Activated T-cell treated with anti-CD3 and anti-CD28 coated beads for 24 hours (primary cell): ENCODE measurements at places on chromosomes 12 and 14.

DNA sequence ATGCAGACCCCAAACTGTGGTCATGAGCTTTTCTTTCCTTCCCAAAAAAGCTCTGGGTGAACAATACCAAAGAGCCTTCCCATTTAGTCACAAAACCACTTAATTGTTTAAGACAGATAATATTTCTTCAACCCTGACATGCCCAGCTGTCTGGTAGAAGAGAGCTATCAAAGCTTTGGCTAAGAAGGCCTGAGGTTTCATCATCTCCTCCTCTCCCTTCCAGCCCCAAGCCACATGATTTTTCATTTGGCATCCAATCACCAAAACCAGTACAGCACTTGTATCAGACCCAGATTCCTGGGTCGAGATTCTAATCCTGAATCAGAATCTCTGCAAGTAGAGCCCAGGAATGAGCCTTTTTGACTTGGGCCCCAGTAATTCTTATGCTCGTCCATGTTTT lies 199.6 kb upstream of the TMEM260 start:
- DNase-seq: no peak

DNA sequence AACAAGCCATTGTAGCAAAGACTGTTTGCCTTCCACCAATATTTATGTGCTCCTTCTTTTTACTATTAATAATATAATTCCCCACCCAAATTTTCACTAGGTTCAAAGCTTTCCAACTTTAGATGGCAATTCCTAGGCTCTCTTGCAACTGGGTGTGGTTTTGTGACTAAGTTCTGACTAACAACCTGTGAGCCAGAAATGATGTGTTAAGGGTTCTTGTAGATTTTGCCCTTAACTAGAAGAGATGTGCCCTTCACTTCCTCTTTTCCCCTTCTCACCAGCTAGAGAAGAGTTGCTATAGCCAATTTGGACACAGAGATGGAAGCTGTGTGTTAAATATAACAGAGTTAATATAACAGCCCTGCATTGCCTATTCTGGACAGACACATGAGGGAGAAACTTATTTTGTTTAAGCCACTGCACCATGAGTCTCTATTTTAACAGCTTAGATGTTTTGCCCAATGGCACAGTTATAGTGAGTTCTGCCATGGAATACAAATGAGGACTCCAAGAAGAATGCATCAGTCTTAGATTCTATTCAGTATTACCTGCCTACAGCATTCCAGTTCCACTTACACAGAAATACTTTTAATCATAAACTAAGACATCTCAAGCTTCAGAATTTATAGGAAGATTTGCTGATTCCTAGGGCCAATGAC lies 216.2 kb downstream of the DUSP6 start:
- DNase-seq: peak; percentile 4

GRCh38 chr14:23513005-23513817 lies 38.4 kb downstream of the ZFHX2 start:
- DNase-seq: no peak

DNA sequence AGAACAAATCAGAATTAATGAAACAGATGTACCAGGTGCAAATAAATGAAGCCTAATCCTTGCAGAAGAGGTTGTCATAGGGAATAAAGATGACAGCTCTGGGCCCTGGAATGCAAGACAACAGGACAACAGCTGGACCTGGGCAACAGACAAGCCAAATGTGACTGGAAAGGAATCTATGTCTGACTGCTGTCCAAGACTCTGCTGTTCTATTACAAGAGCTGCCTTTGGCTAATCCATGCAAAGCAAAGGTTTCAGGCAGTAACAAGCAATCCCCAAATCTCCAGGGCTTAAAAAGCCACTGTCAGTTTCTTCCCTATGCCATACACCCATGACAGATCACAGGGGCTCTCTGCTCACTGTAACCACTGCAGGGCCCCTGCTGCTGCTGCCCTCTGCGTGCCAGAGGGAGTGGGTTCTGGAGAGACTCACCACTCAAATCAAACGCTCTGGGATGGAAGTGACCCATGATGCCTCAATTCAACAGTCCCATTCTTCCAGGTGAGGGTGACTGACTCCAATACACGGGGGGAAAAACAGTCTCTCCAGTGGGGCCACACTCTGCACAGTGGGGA lies 218.9 kb upstream of the SFSWAP start:
- no peak for DNase-seq

DNA sequence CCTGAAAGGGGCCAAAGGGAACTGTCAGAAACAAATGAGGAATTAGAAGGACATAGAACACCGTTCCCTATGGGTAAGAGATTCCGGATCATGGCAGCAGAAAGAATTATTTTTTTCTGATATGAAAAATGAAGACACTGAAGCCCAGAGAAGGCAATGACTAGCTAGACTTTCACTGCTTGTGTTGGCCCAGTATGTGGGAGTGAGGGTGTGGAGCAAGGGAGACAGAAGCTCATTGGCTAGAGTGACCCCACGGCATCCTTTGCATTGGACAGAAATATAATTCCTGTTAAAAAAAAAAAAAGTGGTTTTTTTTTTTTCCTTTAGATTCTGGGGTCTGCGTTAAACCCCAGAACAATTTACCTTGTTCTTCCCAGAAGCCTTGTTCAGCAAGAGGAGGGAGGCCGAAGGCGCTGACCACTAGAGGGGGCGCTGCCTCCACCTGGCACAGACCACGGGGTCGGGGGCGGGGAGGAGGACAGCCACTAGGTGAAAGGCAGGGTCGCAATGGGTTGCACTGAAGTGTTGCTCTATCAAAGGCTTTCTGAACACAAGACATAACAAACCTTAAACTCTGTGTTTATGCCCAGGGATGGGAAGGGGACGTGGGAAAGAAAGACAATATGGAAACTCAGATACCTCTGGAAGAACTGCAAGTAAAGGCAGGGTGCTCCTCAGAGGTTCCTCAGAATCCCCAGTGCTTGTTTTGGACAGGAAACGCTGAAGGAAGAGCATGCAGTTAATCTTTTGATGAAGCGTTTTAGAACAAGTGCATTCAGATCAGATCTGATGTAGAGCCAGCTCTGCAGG lies 156.8 kb downstream of the KCNA5 start:
- DNase-seq: no peak

DNA sequence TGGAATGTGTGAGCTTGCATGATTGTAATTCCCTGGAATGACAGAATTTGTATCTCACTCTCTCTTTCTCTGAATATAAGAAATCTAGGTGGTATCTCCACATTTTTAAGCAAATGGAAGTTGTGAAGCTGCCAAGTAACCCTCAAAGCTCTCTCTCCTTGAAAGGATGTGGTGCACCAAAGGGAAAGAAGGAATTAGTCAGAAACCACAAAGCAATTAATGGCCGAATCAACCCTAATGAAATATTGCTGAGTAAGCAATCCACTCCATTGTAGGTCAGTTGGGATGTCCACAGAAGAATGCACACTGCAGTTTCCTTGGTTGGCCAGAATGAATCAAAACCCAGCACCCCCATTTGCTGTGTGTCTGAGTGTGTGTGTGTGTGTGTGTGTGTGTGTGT lies 153.5 kb downstream of the KCNA5 start:
- DNase-seq: no peak

- DNase-seq: no peak
These were observed 68.3 kb downstream of the SETD3 start for GRCh38 chr14:99412117-99413061.

DNA sequence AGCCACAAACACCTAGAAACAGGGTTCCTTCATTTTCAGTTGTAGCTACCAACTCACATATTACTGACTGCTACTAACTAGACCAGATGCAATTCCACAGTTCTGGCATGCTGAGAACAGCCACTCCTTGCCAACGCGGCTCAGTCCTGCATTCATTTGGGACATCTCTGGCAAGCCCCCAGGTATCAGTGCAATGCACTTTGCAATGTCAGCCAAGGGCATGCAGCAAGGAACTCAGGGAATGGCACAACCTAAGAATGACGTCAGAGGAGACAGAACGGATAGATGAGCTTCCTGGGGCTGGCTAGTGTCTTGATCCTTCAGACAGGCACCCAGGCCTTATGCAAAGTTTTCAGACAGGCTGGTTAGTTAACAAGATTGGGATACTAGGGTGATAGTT lies 29.6 kb downstream of the MAP3K9 start:
- no peak for DNase-seq

DNA sequence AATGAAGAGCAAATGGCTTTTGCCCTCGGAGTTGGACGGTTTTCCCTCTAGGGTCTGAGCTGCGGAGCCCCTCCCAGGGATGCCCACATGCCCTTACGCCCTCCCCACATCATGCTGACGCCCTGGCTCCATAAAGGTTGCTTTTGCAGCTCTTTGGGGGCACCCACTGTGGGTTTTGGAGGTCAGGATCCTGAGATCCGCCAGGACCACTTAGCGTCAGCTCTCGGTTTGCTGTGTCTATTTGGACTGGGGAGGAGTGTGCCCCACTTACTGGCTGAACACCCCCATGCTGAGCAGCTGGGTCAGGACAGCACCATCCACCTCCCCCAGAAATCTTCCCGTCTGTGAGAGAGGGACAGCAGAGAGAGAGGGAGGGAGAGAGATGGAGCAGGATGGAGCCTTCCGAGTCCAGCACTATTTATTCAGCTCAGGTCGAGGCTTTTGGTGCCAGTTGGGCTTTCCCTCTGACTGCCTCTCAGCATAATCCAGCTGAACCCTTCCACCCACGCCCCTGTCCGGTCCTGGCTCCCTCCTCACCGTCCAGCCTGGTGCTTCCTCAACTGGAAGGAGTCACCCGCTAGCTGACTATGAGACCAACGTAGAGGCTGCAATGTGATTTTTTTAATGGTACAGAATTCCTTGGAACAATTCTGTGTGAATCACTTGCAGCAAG lies 18.9 kb upstream of the LRTM2 start:
- no peak for DNase-seq

DNA sequence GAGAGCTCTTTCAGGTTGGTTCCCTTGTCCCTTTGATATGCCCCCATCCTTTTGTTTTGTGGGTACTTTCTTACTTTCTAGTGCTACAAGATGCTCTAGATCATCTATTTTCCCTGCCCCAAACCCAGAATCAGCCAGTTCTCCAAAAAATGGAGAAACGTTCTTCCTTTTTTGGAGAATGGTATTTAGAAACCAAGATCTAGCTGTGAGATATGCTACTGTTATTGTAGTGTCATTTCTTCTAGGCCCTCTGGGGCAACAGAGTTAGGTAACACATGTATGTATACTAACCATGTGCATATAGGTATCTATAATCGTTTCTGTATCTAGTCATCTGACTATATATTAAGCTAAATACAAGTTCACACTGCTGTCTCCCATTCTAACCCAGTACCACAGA lies 6.9 kb upstream of the IGFBP6 start:
- DNase-seq: no peak

GRCh38 chr14:75487155-75487671 lies 35.1 kb upstream of the BATF start:
- no peak for DNase-seq

DNA sequence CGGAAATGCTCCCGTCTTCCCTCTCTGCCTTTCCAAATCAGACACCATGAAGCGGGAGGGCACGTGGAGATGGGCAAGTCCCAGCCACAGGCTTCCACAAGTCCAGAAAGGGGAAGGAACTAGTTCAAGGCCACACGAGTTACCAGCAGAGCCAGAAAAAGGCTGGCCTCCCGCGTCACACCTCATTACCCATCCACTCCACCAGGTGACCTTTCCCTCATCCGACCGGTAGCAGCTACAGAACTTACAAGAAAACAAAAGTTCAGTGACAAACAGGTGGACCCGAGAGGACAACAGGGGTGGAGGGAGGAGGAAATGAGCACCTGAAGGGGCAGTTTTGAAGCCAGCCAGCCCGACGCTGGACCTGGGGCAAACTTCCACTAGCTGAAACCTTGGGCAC lies 46.9 kb downstream of the CHGA start:
- DNase-seq: no peak

DNA sequence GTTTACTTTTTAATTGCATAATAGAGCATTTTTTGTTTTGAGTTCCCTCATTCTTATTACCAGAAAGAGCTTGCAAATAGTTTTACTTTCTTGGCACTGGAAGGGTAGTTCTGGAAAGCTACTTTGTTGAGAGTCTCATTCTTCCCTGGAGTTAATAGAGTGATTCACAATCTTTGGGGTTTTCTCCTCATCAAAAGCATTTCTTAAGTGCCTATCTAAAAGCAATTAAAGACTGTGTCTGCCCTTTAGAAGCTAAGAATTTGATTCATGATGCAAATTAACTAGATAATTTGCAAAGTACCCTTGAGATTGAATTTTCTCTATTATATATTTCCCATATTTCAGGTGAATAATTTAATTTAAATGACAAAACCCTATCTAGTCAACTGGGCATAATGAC lies 8.1 kb upstream of the BMAL2 start:
- DNase-seq: no peak

- no peak for DNase-seq
These were observed 54.2 kb downstream of the SUSD6 start for GRCh38 chr14:69665631-69666030.

- DNase-seq: no peak
These were observed 6.9 kb downstream of the MGAT4C start for GRCh38 chr12:86249276-86249675.

DNA sequence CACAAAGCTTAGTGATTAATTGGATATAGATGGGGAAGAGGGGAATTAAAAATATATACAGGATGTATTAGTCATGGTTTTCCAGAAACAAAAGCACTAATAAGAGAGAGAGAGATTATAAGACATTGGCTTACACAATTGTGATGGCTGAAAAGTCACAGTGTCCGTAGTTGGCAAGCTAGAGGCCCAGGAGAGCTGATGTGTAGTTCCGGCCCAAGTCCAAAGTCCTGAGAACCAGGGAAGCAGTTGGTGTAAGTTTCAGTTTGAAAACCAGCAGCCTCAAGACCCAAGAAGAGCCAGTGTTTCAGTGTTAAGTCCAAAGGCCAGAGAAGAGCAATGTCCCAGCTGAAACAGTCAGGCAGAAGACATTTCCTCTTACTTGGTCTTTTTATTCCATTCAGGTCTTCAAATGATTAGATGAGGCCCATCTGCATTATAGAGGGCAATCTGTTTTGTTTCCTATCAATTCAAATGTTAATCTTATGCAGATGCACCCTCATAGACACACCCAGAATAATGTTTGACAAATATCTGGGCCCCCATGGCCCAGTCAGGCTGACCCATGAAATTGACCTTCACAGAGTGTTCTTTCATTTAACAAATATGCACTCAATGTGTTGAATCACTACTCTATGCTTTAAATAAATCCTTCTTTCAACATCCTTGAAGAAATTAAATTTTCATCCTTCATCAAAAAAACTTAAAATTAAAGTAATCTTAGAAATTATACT lies 67.2 kb upstream of the DIO2 start:
- no peak for DNase-seq

DNA sequence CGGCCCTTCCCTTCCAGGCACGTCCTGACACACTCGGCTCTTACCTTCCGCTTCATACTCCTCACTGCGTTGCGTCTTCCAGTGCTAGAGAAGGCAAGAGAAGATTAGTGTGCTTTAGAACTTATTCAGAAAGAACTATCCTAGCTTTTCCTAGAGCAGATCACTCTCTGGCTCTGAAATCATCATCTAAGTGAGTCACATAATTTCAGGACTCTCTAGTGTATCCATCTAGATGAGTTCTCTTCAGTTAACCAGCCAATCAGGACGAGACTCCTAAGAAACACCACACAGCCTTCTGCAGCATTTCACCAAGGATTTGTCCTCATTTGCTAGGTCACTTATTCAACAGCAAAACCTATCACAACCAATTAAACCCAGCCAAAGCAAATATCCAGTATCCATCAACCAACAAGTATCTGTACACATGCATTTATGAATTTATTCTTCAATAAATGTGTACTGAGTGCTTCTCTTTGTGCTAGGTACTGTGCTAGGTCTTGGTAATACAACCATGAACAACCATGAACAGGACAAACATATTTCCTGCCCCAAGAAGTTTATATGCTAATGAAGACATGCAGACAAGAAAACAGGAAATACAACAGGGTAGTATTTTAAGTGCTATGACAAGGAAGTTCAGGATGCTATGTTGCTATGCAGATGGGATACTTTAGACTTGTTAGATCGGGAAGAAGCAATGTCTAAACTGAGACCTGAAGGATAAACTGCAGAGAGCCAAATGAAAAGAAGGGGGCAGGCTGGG lies 52.1 kb downstream of the NIN start:
- no peak for DNase-seq
